ENCODE measurements at places on chromosomes 1 and 21.

DNA sequence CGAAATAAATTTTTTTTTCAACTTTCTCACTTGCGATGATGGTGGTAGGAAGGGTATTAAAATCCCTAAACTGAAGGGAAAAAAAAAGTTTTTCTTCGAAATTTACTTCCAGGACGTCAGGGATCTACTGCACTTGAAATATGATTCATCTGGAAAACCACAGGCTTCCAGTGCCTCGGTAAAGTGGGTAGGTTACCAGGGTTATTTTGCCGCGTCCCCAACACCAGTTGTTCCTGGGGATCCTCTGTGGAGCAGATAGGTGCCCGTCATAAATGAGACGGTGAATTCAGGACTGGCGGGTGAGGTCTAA, 773 bp downstream of the RABIF start:
- DNase-seq = no peak

DNA sequence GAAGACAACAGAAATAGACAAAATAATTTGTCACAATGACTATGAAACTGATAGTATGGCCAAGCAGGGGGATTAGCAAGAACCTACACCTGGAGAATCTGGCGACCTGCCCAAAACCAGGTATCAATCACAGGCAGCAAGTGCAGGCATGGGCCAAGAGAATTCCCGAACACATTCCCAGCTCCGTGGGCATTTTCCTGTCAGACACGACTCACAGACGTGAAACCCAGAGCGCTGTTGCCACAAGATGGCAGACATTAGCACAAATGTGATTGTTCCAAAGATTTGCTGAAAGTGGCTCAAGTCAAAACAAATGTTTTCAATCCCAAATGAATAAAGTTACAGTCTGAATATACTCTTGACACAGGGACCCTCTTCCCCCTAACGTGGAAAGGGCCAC, 36.8 kb downstream of the HLCS start:
- no peak for DNase-seq

- no peak for DNase-seq
Measured at GRCh38 chr1:64098846-64099582, 104.4 kb upstream of the UBE2U start.

DNA sequence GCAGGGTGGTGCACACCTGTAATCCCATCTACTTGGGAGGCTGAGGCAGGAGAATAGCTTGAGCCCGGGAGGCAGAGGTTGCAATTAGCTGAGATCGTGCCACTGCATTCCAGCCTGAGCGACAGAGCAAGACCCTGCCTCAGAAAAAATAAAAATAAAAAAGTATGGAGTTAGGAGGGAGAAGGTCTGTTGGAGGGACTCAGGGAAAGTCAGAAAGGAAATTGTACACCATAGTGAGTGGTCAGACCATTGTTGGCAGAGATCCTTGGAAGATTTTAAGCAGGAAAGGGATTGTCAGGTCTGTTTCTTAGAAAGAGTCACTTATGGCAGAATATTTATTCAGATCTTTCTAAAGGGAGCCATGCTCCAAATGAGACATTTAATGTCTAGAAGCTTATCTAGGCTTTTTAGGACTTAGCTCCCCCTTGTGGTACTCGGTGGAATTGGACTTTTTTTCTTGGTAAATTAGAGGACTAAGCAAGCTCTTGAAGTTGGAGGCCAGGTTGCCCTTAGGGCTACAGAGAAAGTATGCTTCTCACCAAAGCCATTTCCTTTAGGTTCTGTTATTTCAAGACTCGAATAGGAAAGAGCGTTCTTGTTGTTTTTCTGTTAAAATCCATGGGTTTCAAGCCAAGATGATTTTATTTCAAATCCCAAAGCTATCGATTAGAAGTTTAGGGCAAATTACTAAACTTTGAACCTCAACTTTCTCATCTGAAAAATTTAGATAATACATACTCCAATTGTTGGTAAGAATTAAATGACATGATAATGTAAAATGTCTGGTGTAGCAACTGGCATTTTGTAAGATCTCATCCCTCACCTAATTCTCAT, 16.5 kb downstream of the MIA3 start:
- no peak for DNase-seq

DNA sequence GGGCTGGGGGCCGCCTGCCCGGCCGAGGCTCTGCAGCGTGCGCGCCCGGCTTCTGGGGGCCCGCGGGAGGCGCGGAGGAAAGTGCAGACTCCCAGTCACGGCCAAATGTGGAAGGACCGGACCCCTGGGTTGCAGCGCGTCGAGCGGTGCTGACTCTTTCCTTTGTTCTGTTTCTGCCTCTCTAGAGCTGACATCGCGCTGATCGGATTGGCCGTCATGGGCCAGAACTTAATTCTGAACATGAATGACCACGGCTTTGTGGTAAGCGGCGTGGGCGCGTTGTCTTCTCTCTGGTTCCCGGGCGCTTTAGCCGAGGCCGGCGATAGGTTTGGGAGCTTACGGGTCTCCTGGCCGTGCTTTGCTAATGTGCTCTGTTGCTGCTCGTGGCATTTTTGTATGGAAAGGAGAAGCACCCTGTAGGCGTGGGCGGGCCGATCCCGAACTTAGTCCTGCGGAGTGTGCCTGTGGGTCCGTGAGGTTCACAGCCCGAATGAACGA, 629 bp downstream of the PGD start:
- DNase-seq = peak; percentile 1

GRCh38 chr1:223732993-223733798, 20.9 kb downstream of the CAPN2 start:
- DNase-seq = no peak

GRCh38 chr1:212858461-212859265, 588 bp downstream of the FLVCR1 start:
- no peak for DNase-seq

DNA sequence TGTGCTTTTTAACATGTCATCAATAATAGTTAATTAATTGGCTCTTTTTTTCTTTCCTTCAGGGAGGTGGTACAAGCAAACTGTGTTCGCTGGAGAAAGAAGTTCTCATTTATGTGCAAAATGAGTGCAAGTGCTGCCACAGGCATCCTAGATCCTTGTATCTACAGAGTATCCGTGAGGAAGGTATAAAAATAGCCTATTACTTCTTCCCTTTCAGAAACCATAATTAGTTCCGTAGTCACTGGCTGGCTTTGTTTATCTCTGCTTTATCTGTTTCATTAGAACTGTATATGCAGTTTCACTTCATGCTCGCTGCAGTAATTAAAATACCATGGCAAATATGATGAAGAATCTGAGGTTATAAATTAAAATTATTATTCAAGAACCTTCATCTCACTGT, 40.6 kb downstream of the EEIG2 start:
- no peak for DNase-seq

DNA sequence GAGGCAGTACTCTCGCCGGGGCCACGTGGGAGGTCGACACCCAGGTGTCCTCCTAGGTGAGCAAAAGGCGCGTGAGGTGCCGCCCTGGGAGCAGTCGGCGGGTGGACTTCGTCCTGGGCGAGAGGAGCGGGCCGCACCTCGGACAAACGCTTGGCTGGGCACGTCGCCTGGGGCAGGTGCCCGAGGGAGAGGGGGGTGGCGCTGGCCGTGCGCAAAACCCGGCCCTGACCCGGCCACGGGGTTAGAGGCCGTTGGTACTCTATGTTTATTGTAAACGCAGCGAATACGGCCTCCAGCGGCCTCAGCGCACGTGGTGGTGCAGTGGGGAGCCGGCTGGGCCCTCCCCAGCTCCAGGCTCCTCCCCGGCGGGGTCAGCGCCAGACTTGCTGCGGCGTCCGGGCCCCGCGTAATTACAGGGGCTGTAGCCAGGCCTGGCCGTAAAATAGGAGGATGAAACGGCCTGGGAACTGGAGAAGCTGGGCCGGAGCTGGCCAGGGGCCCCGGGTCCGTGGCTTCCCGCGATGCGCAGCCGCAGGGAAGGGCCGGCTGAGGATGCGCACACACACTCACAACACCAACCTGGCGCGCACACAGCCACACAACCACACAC, 1.6 kb upstream of the EFNA1 start:
- no peak for DNase-seq

DNA sequence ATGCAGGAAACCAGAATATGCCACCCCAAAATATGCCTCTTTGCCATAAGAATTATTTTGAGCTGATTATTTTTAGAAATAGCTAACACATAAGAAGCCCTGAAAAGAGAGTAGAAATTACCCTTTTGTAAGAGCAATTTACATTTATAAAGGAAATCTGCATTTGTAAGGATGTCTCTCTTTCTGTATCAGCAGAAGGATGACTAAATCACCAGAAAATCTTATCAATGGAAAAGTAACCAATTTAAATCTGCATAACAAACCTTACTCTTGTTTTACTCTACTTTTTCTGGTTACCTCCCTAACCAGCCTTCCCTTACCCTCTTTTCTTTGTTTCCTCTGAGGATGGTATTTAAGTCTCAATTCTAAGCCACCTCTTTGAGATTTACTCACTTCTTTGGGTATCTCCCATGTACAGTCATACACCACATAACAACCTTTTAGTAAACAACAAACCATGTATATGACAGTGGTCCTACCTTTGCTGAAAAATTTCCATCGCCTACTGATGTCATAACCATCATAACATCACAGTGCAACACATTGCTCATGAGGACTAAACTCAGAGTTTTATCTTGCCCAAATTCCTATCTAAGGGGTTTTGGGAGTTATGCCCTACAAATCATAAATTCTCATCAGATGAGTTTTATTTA, 126.6 kb upstream of the PLPPR4 start:
- no peak for DNase-seq

GRCh38 chr1:170074250-170075157, at the start of gene KIFAP3:
Gene KIFAP3 (minus strand): TSS chr1:170074695. CDS start chr1:170074467, 228 bp downstream.
- peak; percentile 94 for DNase-seq

DNA sequence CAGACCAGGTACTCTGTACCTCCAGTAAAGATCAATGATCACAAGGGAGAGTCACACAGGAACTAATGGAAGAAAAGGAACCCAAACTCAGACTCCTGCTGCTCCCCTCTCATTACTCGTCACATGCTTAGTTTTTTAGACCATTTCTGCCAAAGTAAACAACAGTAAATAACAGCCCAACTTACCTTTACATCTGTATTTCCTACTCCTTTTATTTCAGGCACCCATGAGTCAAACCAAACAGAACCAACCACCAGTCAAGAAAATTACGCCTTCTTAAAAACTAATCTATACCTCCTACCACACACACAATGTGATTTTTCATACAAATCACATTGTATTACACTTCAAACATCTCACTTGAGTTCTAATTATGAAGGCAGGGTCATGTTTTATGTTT, 61.4 kb upstream of the HTR1D start:
- DNase-seq = no peak

GRCh38 chr21:44758141-44758561, 43.5 kb downstream of the UBE2G2 start:
- DNase-seq = no peak

DNA sequence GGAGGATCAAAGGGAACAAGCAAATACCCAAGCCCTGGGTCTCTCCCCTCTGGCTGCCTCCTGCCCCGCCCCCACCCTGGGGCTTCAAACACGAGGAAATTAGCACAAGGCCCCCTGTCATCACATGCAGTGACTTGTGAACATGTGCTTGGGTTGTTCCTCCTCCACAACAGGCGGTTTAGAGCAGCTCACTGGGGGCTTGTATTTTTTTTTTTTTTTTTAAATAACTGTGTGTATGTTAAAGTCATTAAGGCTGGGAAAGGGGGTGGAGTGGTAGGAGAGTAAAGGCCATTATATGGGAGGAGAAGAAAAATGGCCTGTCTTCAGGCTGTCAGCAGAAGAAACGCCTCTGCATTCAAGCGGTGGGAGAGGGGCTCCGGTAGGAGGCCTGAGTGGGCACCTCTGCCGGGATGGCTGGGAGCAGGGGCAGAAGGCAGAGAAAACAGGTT, 64.2 kb downstream of the PLXNA2 start:
- DNase-seq = no peak

DNA sequence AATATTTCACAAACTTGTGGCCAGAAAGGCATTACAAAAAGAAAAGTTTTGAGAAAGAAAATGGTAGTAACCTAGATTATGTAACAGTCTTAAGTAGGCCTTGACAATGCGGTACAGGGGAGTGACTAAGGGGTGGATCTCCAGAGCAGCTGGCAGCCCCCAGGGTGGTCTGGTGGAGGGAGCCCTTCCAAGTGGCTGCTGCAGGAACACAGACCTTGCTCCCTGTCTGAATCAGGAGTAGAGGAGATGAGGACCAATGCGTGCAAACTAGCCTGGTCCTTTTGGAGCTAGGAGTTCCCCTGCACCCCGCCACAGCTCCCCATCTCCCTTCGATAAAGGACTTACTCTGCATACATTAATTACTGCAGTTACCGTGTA, 189.0 kb downstream of the NFIA start:
- DNase-seq = no peak

GRCh38 chr1:112397841-112398240, 1.8 kb downstream of the CTTNBP2NL start:
- no peak for DNase-seq

GRCh38 chr1:3787349-3787715, 9.0 kb downstream of the LRRC47 start:
- DNase-seq = peak; percentile 40

GRCh38 chr1:228105270-228105995, 2.3 kb upstream of the C1orf35 start:
- DNase-seq = no peak

DNA sequence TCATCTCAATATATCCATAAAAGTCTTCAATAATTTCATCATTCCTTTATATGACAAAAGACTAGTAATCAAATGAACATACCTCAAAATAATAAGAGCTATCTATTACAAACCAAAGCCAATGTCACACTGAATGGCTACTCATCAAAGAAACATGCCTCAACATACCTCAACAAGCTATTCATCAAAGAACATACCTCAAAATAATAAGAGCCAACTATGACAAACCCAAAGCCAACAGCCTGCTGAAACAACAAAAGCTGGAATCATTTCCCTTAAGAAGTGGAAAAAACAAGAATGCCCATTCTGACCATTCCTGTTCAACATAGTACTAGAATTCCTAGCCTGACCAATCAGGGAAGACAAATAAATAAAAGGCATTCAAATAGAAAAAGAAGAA, 1373.7 kb downstream of the BRINP3 start:
- DNase-seq = no peak

GRCh38 chr1:14647777-14648176, 49.3 kb downstream of the KAZN start:
- no peak for DNase-seq

- no peak for DNase-seq
Measured at GRCh38 chr1:168480997-168481396, 62.8 kb downstream of the XCL2 start.

DNA sequence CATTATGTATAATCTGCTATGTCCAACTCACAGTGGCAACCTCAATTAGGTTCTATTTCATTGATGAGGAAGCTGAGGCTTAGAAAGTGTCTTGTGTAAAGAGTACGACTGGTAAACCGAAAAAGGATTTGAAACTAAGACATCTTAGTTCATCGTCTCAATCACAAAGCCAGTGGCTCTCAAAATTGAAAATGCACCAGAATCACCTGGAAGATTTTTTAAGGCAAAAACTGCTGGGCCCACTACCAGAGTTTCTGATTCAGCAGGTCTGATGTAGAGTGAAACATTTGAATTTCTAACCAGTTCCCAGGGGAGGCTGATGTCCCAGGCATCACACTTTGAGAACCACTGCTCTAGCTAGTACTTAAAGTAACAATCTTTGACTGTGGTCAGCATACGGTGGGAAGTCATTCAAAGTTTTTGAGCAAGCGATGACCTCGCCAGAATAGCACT, 5.2 kb upstream of the LRRC53 start:
- DNase-seq = no peak

GRCh38 chr21:35475762-35476161, 426.7 kb upstream of the RUNX1 start:
- DNase-seq = no peak

Data from activated effector memory CD4-positive, alpha-beta T cell treated with Interleukin-2 at 50 U/mL for 16 hours (primary cell).